ENCODE measurements at places on chromosomes 3 and 15.

DNA sequence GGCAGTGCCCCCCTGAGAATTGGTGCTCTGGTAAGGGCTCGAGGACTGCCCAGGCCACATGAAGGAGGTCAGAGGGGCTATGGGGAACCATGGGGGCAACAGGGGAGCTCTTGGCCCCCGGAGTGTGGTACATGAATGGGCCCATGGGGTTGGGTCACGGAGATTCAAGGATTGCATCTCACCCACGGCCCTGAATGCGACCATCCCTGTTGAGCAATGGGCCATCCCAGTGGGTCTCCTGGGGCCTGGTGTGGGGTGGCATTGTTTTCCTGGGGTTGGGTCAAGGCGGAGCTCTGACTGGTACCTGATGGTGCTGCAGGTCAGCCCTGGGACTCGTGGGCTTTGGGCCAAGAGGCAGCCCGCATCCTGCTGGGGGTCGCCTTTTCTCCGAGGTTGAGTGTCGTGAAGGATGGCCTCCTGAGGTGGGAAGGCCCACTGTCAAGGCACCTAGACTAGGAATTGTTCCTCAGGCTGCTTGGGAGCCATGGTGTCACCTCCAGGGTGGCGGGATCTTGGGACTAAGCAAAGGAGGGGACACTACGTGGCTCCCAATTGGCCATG is 198.3 kb downstream of the UBE3A start:
- no peak for DNase-seq

DNA sequence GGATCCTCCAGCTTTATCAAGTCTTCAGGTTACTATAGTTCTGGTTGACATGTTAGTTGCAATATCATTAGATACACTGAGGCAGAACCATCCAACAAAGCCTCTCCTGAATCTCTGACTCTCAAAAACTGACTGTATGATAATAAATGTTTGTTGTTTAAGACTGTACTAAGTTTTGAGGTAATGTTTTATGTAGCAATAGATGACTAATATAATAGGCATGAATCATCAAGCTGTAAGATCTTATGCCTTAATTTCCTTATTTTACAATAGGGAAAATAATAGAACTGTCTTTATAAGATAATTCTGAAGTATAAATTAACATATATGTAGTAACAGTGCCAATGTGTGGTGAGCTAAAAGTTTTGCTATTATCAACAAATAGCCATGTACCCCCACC is 88.9 kb upstream of the TBC1D5 start:
- DNase-seq = no peak

GRCh38 chr15:52230073-52230472 is 38.9 kb upstream of the GNB5 start:
- DNase-seq = no peak

DNA sequence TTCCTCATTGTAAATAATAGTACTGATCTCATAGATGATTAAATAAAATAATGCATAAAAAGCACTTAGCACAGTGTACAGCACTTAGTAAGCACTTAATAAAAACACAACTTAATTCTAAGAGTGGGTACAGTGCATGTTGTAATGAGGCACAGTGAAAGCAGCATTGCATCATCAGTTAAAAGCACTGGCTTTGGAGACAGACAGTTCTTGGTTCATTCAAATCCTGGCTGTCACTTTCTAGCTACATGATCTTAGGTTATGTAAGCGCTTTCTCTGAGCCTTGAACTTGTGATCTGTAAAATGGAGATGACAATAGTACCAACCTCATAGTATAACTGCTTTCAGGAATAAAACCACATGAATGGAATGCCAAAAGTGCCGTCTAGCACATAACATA is 151.5 kb downstream of the DPH6 start:
- no peak for DNase-seq

DNA sequence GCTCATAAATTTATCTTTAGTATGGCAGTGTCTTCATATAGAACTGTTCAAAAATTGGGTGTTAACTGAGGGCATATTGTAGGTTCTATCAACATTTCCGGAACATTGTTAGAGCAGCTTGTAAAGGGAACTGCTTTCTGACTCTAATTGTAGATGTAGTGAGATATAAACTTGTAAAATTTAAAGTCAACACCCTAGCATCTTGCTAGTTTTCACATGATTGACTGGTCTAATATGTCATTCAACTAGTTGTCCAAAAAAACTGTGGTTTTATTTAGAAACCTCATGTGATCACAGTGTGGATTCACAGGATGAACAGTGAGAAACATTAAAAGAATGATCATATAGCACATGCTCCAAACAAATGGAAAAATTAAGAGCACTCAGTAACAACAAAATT is 607.4 kb downstream of the ROBO1 start:
- no peak for DNase-seq

DNA sequence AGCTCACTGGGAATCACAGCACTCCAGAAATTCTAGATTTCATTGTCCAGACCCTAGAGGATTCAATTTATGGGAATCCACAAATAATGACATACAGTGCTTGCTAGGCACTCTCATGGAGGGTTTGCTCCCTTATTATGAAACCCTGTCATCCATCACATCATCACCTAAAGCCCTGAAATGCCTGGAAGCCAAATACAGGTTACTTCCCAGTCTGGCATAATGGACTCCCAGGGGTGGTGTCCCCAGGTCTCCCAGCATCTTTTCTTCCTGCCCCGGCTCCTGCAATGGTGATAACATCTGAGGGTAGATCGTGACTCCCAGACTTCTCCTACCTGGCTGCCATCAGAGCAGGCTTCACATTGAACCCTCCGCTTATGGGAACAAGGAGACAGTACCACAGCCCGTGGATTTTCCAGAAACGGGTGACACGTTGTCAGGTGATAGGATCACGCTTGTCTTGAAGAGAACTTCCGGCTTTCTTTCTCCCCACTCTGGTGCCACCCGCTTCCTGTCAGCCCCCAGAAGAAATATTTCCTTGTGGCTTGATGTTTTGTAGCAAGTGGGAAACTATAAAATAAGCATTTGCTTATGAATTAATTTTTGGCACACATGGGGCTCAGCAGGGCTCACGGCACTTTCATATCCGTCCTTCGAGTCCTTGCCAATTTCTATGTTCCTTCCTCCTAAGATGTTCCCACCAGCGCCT is 238.7 kb upstream of the BHLHE40 start:
- no peak for DNase-seq

DNA sequence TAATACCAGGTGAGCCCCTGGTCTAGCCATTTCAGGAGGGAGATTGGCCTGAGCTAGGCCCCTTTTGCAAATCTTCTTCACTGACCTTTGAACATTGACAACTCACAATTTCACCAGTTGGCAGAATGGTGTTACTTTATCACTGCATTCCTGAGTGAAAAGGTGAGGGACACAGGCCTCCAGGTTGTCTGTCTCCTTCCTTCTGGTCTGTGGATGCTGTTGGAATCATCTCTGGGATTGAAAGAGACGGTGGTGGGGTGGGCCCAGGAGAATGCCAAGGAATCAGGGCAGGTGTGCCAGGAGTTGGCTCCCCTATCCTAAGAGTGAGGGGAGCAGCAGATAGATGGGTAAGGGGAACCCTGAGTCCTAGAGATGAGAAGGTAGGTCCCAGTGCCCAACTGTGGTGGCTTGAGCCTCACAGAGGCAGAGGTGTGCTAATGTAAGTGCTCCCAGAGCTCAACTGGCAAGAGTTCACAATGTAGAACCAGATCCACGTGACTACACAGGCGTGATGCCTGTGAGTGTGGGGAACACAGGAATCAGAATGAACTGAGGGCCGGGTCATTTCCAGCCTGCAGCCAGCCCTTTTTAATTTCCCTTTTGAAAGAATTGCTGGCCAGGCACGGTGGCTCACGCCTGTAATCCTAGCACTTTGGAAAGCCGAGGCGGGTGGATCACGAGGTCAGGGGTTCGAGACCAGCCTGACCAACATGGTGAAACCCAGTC is 11.2 kb downstream of the C3orf62 start:
- DNase-seq = no peak

- no peak for DNase-seq
Observed at GRCh38 chr3:192915722-192916121, 1.9 kb downstream of the MB21D2 start.

DNA sequence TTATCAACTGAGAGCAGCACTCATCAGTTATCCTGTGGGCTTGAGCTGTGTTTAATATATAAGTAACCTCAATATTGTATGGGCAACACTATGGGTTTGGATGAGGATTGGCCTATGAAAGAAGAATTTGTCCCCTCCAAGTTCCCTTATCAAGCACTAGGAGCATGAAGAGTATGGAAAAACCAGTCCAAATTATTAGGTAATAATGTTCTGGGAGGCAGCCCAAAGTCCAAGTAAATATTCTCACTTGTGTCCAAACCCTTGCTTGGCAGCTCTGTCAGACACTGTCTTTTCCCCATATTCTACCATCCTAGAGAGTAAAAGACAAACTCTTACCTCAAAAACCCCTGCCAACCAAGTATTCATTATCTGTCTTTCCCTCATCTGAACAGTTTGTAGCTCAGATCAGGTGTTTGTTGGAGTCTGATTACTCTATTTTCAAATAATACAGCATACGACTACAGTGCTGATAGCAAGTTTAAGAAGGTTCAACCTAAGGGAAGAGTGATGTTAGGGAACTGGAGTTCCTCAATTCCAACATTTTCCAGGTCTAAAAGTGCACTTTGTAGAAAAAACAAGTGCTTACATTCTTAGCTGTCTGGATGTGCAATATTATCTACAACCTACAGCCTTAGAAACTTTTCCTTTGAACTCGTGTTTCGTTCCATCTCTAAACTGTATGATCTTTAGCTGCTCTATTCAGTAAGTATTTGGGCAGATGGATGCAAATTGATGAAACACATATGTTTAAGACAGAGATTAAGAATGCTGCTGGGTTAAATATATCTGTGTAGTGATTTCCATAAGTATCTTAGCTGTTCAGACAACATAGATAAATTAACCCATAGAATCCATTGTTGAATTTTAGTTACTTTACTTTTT is 89.7 kb upstream of the PHLDB2 start:
- DNase-seq = no peak

DNA sequence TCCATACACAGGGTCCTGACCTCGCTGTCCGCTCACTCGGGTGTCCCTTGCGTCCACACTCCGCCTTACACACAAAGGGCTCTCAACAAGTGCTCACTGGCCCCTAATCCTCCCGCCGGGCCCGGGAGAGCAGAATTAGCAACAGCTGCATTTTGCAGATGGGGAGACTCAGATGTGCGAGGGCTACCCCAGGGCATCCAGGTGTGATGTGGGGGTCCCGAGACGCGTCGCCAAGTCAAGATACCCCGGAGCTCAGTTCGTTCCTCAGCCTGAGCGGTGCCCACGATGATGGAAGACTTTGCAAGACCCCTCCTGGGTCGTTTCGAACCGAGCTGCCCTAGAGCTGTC is 14.9 kb upstream of the WNT7A start:
- peak; percentile 26 for DNase-seq

- DNase-seq = no peak
Observed at GRCh38 chr3:171282041-171282440, 178.2 kb downstream of the TNIK start.

DNA sequence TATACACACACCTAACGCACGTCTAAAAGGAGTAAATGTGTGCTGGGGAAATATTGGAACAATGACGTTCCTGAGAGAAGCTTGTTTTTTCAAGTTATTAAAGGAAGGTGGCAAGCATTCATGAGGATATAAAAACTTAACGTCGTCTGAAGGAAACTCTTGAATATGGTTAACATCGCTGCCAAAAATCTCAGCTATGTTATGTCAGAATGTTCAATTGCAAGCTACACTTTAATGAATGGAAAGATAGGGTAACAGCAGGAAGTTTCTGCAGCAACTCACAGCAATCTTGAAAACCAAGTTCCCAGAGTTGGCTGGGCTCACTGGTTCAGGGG is 54.3 kb upstream of the MEF2A start:
- DNase-seq = no peak
